ENCODE measurements at places on chromosomes 4 and X.

DNA sequence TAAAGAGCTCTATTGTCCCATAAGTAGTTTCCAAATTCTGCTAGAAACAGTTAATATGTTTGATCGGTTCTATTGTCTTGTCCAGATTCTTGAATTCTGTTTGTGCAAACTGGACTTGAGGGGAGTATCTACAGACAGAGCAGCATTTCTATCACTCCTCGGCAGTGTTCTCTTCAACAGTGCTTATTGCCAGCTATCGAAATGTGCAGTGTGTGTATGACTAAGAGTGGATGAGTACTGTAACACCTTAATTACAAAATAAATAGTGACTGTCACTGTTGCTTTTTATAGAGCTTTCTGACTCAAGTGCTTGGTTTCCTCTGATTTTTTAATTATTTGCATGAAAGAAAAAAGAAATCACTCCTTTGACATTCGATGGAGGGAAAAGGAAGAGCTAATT lies 274.6 kb downstream of the RPA4 start:
- DNase-seq, result no peak
- no peaks in the 10 kb centered on the region for H3K27me3 ChIP-seq
- H3K27ac ChIP-seq, result no peak overlapping the region
- H3K4me1 ChIP-seq, result no peaks in the 10 kb centered on the region

- H3K36me3 ChIP-seq, result peaks cover 71% of the 10 kb centered on the region
- H3K4me3 ChIP-seq, result no peak overlapping the region
- H3K27me3 ChIP-seq, result no peaks in the 10 kb centered on the region
- DNase-seq, result no peak
- peak overlapping the region; percentile 8 for H3K27ac ChIP-seq
- H3K4me1 ChIP-seq, result peaks cover 6% of the 10 kb centered on the region
Measured at GRCh38 chr4:82864336-82864979, 26.5 kb downstream of the SEC31A start.

DNA sequence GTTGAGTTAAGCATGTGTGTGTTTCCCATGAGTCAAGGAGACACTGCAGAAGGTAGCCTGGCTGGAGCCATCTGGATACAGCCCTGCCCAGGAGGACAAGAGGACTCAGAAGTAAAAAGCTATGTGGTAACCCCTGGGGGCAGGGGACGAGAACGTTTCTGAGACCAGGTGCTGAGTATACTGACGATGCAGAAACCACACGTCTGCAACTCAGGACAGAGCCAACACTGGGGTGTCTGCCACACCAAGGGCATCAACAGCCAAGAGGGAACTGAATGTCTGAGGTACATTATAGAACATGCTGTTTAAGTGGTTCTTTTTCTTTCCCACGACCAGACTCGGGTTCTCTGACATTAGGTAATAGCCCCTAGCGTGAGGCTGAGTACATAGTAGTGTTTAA lies 94.1 kb upstream of the GPR34 start:
- no peaks in the 10 kb centered on the region for H3K27me3 ChIP-seq
- H3K36me3 ChIP-seq, result no peaks in the 10 kb centered on the region
- no peaks in the 10 kb centered on the region for H3K4me1 ChIP-seq
- no peak overlapping the region for H3K27ac ChIP-seq

DNA sequence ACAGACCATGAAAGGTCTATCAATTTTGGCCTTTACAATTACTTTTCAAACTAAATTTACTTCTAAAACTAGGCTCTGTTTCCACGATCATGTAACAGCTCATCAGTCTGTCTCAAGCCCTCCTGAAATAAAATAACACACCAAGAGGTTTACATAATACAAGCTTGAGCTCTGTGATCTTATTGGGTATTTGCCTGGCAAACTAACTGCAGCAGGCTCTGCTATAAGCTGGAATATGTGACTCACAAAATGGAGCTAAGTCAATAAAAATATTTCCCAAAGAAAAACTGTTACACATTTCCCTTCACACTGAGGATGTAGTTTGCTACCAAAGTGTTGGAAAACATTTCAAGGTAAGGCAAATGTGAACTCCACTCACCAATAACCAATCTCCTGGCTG lies 94.7 kb upstream of the GPM6B start:
- H3K4me3 ChIP-seq, result no peak overlapping the region
- no peaks in the 10 kb centered on the region for H3K27me3 ChIP-seq
- H3K4me1 ChIP-seq, result no peaks in the 10 kb centered on the region
- H3K27ac ChIP-seq, result no peak overlapping the region
- H3K36me3 ChIP-seq, result no peaks in the 10 kb centered on the region

All from suprapubic skin (tissue), 4 donors.